Motor neuron (in vitro differentiated cells): ENCODE measurements at places on chromosomes 3 and 15. TPM values are rescaled to one million over a fixed set of nuclear protein-coding genes. Genes with fewer than 3 reads are reported as not detected.

GRCh38 chr3:144067059-144067458 lies 95.4 kb downstream of the DIPK2A start:
- ATAC-seq, result no peak

DNA sequence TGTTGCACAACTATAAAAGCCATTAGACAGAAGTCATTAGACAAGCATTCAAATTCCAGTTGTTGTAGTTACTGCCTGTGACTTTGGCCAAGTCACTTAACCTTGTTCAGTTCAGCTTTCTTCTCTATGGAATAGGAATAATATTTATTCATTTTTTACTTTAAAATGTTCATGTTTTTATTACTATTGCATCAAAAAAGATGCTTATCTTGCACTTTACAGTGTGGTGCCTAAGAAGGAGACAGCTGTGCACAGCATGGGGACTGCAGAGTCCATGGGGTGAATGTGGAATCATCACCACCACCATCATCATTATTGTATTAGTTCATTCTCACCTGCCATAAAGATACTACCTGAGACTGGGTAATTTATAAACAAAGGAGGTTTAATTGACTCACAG lies 504.2 kb downstream of the SOX2 start:
- no peak for ATAC-seq

SCN5A gene
- 0.87 and 1.2 TPM in 2 replicates for total RNA-seq

GRCh38 chr15:48718646-48719045 lies 73.1 kb upstream of the FBN1 start:
- ATAC-seq, result no peak

DNA sequence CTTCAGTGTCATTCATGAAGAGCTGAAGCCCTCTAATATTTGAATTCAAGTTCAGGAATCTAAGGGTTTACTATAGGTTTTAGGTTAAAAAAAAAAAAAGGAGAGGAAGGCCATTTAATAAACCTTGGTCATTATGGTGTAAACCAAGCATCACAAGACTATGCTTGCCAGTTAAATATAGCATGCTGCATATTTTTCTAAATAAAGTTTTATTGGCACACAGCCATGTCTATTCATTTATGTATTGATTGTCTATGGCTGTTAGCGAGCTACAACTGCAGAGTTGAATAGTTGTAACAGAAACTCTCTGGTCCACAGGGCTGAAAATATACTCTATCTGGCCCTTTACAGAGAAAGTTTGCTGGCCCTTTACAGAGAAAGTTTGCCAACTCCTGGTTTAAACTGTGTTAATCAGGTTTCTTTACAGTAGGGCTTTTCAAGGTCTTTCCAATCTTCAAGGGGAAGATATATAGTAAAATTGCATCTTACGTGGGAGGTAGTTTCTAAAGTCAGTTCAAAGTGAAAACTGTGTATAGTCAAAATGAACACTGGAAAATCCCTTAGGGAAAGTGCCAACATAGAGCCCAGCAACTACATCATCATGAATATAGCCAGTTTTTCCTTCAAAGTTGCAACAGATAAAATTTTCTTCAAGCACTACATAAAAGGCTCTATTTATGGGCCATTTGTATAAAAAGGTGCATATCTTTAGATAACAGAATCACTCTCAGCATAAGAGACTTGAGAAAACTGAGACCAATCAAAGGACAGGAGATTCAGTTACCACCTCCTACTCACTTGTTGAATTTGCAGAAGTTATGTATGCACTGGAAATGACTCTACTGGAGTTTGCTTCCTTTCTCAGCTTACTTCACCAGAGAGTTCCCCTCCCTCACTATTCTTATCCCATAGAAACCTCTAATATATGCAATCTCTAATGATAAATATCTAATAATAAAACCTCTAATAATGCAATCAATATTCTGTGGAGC lies 49.7 kb upstream of the FRMD4B start:
- no peak for ATAC-seq

- no peak for ATAC-seq
Measured at GRCh38 chr3:16908896-16909295, 24.1 kb downstream of the PLCL2 start.
